ENCODE measurements at places on chromosomes 3 and 15. TPM values are rescaled to one million over a fixed set of nuclear protein-coding genes. Genes with fewer than 3 reads are reported as not detected.

DNA sequence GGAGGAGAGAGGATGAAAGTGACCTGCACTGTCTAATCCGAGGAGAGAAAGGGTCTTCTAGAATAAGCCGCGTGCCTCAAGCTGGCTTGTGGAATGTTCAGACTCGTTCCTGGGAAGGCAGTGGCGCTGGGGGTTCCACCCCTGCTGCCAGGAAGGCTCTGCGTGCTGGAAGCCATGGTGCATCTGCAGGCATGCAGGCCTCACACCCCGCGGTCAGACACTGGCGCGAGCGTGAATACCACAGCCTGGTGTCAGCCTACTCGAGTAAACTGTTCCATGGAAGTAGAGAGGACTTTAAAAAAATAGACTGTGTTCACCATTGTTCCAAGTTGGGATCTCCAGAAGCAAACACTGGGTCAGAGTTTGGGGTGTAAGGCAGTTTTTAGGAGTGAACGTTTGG lies 25.9 kb upstream of the GABRG3 start:
- no peak for DNase-seq

Gene P2RY1
- polyA plus RNA-seq: 0.16 TPM

DNA sequence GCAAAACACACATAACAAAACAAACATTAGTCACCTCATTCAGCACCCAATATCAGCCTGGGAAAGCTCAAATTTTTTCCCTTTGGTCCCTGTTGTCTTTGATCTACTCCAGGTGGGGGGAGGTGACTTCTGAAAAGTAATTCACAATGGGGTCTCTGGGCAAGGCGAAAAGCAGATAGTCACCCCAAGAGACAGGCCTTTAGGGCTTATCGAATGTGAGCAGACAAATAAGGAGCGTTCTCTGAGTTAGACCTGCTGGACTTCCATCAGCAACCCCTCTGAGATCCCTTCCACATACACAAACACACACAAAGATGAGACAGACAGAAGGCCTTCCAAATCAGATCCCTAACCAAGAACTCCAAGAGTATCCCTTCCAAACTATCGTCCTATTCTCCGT lies 171.0 kb upstream of the SMAD3 start:
- no peak for DNase-seq

Gene LYZL4
- not detected for polyA plus RNA-seq

DNA sequence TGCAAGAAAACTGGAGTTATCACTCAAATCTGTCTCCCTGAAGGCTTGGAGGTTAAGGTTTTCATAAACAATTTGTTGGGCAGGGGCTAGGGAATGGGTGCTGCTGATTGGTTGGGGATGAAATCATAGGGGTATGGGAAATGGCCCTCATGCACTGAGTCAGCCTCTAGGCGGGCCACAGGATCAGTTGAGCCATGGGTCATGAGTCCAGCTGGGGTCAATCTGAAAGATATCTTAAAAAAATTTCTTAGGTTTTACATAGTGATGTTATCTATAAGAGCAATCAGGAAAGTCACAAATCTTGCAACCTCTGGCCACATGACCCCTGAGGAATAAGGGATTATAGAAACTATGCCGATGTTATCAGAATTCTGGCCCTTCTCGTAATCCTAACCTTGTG lies 491.7 kb downstream of the ZIC1 start:
- no peak for DNase-seq

DNA sequence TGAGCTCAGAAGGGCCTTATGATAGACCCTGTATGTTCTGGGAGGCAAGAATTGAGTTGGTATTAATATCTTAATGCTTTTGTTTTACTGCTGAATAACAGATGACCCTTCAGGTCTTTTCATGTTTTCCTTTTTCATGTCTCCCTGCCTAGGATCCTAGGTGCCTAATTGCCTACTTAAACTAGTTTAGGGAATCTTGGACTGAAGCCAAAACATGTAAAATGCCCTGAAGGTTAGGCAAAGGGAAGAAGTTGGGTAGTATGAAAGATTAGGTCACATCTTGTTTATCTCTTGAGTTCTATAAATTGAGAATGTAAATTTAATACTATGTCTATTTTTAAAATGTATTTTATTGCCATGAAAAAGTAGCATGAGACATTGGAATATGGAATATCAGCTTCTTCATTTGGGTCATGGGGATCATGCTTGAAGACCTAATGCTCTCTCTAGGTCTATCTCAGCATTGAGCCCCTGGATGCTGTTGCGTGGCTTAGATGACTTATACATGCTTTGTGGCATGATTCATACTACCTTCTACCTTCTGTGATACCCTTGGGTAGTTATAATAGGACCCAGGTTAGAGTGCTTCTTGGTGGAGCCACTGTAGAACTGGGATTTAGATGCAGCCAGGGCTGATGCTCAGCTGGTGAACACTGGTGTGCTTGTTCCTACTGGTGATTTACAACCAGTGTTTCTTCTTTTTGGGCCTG lies 26.4 kb downstream of the RBM6 start:
- no peak for DNase-seq

Measured in CD14-positive monocyte (primary cell).